T-cell (primary cell): ENCODE measurements at places on chromosomes 2 and 18.

DNA sequence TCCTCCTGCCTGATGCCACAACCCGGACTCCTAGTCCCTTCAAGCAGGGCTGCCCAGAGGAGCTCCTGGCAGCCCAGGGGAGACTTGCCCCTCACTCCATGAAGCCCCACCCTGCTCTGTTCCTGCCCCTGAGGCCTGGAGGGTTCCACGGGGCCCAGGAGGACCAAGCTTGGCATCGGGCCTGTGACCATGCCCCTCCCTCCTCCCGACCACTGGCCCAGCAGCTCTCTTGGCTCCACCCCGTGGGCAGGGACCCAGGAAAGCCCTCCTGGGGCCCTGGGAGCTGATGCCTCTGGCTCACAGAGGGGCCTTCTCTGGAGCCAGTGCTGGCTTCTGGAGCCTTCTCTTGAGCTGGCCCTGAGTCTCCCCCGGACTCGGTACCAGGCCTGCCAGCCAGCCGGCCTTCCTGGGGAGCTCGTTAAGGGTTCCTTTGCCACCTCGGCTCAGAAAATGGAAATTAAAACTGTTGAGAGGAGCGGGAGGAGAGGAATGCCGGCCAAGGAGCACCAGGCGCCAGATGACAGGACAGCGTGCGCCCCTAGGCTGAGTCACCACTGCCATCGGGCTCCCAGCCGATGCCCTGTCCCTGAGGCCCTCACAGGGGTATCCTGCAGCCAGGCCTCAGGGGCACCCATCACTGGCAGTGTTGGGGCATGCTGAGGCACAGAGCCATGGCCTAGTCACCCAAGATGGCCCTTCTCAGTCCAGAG, 40.6 kb upstream of the SNED1 start:
- no peak for DNase-seq

DNA sequence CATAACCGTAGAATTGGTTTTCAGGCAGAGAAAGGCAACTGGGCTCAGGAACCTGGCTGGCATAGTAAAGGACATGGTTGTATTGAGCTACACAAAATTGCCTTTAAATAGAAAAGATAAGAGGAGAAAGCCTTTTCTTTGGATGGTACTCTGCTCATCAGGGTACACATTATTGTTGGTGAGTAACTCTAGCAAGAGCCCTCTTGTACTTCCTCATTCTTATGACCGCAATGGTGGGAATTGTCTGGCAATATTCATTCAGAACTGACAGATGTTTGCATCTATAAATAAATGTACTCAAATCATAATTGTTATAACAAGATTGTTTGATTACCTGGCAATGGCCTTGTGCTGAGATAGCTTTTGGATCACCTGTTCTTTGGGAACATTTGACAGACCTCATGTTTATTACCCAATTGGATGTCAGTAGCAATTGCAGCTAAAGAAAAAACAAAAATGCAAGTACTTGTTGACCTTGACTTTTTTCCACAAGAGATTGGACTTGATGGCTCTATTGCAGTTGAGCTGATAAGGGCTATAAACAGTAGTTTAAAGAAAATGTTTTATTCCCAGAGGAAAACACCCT, 43.9 kb downstream of the MEIS1 start:
- no peak for DNase-seq

DNA sequence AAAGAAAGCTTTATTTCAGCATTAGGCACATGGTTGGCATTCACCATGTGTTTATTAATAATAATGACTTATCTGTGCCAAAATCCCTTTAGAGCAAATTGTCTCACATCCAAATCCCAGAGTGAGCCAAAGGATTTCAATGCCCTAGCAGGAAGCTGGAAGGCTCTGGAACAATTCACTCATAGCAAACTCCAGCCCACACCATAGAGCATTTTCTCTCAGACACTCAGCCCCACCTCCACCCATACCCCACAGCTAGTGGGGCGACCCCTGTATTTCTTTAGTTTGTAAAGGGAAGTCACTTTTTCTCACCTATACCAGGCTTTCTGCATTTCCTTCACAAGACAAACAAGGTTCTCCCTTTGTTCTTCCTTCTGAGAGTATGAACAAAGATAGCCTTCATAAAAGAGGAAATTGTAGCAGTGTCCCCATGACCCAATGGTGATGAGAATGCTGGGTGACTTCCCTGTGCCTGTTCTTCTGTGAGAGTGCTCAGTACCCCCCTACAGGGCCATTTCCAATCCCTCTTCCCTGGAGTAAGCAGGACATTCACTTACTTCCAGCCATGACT, 100.1 kb upstream of the APCDD1 start:
- DNase-seq = no peak

DNA sequence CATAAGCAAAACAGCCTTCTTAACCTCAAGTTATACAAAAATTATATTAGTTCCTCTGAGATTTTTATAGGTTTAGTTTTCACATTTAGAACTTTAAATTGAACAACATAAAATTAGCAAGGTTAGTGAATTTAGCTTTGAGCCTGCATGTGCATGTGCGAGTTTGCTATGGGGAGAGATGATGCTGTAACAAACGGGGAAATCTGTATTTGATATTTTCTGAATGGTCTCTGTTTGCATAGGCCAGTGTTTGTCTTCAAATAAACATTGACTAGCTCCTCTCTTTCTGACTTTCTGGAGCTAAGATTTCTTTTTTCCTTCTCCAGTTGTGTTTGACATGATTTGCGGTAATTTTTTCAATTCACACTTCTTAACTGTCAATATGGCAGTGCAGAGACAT, 30.9 kb upstream of the IL18RAP start:
- no peak for DNase-seq
